ENCODE measurements at places on chromosomes 13 and 19.

GRCh38 chr13:38180126-38180525, 169.5 kb upstream of the UFM1 start:
- peak; percentile 34 for DNase-seq

GRCh38 chr19:38099966-38100365, 124.1 kb downstream of the DPF1 start:
- no peak for DNase-seq

- DNase-seq = no peak
Measured at GRCh38 chr13:21517576-21517975, 58.5 kb upstream of the ZDHHC20 start.

DNA sequence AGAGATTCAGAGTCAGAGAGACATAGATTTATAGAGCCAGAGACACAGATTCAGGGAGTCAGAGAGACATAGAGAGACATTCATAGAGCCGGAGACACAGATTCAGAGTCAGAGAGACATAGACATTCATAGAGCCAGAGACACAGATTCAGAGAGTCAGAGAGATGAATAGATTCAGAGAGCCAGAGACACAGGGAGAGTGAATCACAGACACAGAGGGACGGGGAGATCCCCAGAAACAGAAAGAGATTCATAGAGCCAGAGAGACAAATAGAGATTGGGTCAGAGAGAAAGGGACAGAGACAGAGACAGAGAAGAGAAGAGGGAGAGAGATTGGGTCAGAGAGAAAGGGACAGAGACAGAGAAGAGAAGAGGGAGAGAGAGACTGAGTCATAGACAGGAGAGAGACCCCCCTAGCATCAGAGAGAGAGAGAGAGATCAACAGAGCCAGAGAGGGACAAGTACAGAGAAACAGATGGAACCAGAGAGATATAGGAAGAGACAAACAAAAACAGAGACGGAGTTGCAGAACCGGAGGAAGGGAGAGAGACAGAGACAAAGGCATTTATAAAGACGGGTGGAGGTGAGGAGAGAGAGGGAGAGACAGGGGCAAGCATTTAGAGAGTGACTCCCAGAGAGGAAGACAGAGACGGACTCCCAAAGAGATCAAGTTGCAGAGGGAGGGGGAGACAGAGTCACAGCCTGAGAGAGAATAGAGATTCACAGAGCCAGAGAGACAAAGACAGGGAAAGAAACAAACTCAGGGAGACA, 1.1 kb upstream of the PRKCG start:
- DNase-seq = no peak

DNA sequence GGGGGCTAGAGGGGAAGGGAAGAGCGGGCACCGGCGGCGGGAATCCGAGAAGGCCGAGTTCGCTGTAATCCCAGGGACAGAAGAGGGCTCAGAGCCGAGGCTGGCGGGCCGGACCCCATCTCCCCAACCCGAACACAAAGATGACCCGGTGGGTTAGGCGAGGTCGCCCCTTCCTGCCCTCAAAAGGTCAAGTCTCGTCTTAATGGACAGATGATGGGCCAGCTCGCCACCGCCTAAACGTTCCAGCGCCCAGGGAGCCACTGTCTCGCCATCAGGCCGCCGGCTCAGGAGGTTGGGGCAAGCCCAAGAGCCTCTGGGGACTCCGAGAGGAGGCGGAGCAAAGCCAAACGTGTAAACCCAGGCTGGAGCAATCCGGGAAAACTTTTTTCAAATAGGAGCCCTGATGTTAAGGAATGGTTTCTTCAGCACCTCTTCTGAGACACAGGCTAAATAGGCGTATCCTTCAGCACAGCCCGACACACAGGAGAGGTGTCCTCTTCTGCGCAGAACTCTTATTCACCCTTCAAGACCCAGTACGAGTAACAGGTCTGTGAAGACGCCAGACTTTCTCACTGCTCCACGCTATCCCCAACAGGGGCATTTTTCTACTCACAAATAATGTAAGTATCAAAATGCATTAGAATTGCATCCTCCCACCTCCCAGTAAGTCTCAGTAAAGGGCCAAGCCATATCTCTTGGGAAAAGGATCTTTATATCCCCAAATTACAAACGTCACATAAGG, 6.3 kb upstream of the POU4F1 start:
- no peak for DNase-seq

GRCh38 chr19:6772028-6772865, at the start of gene VAV1:
Gene VAV1, plus strand, starts transcription at chr19:6772708. Its CDS starts 100 bp downstream, at chr19:6772808.
- DNase-seq = no peak

GRCh38 chr19:39816287-39817048, 17.5 kb downstream of the DYRK1B start:
- no peak for DNase-seq

DNA sequence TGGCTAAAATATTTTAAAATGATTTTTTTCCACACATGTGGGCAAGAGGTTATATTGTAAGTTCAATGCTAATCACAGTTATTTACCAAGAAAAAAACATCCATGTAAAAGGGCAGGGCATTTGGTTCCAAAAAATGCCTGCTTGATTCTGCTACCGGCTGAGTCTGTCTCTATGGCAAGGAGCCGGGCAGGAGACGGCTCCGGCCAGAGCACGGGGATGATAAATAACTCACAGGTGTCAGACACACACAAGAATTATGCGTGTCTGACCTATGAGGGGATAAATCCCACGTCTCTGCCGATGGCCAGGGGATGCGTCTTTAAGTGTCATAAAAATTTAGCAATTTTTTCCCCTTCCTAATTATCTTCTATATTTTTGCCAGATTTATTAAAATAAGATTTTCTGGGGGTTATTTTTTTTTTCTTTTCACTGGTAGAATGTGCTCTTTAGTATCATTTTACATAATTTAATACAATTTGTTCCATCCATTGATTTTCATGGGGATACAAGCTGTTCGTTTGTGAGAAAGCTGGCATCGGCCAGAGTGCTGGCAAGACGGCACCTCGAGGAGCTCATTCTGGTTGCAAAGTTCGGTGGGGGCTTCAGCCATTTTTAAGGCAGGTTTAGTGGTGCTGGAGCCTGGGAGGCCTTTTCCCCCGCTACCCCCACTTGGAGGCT, 253.9 kb downstream of the ZNF536 start:
- no peak for DNase-seq

DNA sequence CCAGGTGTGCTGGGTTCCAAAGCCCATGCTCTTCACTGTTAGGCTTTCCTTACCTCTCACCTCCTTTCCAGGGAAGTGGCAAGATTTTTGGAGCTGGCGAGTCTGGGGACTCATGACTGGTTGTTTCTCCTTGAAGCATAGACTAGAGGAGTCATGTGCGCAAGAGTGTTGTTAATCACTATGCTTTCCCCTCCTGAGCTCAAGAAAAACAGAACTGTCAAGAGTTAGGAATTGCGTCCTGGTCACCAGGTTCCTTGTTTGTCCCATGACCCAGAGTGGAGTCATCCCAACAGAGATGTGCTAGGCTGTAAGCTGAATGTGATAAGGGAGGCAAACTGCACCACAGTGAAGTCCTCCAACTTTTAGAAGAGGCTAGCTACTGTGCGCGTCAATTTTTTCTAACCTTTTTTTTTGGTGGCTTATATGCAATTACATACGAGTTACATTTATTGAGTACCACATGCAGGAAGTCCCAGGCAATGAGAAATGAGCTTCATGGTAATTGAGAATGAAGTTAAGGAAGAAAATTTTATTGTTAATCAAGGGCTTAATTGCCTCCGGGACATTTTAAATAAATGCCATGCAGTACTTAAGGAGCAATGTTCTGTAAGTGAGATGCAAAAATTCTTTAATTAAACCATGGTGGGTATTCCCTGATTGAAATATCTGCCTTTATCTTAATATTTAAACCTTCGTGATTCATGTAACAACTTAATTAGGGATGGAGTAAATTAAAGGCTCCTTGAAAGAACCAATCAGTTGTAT, 233.9 kb downstream of the ZIC5 start:
- no peak for DNase-seq

GRCh38 chr19:48724796-48725753, 5.5 kb upstream of the MAMSTR start:
- peak; percentile 84 for DNase-seq

- DNase-seq = no peak
Measured at GRCh38 chr19:7628589-7629311, 595 bp downstream of the XAB2 start.

GRCh38 chr19:16380314-16380695, 55.7 kb downstream of the KLF2 start:
- no peak for DNase-seq

- no peak for DNase-seq
Measured at GRCh38 chr19:9060564-9061340, 26.1 kb upstream of the OR1M1 start.

DNA sequence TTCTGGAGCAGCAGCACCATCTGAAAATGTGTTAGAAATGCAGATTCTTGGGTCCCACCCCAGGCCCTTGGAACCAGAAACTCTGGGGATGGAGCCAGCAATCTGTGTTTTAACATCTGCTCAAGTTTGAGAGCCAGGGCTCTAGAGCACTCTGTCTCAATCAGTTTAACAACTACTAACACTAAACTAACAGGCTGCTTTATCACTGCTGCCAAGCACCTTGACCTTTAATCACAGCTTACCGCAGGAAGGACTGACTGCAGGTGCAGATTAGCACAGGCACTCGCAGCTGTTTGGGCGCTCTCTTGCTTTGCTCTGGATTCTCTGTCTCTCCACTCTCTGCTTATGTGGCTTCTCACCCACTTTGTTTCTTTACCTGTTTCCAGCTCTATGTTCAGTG, 163.5 kb downstream of the MTUS2 start:
- no peak for DNase-seq

DNA sequence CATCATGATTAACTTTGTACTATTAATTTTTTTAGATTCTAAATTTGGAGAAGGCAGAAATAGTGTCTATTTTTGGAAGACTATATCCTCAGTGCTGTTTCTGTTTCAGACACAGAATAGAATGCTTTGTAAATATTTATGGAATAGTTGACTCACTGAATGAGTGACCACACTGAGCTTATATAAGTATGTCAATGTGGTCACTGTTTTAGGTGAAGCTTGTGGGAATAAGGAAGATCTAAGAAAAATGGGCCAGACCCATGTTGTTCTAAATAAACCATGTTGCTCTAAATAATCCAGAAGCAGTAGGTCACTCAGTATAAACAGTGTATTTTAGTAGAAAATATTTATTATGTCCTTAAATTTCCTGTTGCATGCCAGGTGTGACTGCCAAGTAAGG, 45.5 kb upstream of the DACH1 start:
- DNase-seq = no peak

DNA sequence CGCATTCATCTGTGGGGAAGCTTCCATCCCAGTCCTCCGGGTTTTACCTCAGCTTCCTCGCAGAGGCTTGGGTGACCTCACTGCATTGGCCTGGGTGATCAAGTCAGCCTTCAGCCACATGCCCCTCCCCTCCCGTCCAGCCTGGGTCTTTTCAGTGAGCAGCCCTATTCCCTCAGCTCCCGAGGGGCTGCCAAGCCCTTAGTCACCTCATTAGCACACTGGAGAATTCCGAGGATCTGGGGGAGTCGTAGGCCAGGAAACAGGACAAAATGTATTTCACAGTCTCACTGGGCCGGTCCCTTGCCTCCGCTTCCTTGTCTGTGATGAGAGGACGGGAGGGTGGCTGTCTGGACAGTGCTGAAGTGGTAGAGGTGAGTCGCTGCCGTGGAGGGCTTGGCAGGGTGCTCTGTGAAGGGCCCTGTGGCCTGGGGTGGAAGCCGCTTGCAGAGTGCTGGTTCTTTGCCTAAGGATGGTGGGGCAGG, 19.9 kb downstream of the KDM4B start:
- DNase-seq = no peak

DNA sequence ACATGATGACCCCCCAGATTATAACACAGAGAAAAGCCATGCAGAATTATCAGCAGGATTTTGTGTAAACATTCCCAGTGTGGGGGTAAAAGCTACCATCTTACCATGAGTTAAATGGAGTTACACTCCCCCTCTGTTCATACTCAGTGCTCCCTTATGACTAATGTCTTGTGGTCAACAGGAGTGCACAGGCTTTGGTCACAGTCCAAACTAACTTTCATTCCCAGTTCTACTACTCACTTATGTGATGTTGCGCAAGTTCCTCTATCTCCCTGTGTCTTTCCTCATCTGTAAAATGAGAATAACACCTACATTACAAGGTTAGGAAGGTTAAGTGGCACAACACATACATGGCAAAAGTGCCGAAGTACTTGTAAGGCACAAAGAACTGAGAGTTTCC, 277.9 kb downstream of the RBM26 start:
- DNase-seq = peak; percentile 76

DNA sequence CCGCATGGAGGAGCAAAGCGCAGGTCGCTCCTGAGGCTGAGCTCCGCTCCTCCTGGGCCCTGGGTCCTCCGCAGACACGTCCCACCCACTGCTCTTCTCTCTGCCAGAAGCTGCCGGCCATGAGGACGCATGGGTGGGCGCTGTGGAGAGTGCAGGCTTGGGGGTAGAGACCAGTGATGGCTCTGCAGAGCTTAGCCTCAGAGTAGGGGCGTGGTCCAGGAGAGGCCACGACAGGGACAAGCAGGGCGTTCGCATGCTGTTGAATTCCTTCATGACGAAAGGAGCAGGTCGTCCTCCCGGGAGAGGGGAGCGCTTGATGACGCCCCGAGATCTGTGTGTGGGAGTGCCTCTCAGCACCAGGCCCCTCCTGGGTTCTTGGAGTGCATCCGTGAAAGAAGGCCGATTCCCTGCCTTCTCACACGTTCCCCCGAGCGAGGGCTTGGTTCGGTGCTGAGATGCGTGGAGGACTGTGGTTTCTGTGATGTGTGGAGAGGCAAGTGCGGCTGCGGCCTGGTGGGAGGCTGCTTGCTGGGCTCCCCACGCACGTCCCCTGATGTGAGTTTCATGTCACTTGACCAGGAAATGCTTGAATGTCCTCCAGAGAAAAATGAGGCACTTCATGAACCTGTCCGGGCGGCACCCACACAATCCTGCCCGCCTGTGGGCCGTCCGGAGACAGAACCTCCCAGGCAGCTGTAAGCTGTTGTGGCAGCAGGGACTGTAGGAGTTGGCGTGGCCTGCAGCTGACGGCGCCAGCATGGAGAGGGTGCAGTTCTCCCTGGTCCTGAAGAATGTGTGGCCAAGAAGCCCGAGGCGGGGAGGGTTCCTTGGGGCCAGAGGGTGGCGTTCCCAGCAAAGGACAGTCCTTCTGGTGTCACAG, 4.5 kb downstream of the SF3A2 start:
- DNase-seq = no peak

DNA sequence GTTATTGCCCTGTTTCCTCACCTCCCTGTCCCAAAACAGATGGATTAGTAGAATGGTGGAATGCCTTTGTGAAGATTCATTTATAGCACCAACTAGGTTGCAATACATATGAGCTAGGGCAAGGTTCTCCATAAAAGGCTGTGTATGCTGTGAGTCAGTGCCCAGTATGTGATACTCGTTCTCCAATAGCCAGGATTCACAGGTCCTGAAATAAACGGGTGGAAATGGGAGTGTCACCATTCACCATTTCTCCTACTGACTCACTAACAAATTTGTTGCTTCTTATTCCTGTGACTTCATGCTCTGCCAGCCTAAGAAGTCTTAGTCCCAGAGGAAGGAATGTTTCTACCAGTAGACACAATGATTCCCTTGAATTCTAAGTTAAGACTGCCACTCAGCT, 1745.4 kb downstream of the SLITRK1 start:
- no peak for DNase-seq

GRCh38 chr13:93614776-93615175, 388.2 kb downstream of the GPC6 start:
- DNase-seq = no peak
